Muscle of leg (tissue), 16 donors: ENCODE measurements at places on chromosomes 6 and 20. TPM values are rescaled to one million over a fixed set of nuclear protein-coding genes. Genes with fewer than 3 reads are reported as not detected.

- DNase-seq, result no peak
Measured at GRCh38 chr20:60085551-60086132, 127.4 kb downstream of the CDH26 start.

DNA sequence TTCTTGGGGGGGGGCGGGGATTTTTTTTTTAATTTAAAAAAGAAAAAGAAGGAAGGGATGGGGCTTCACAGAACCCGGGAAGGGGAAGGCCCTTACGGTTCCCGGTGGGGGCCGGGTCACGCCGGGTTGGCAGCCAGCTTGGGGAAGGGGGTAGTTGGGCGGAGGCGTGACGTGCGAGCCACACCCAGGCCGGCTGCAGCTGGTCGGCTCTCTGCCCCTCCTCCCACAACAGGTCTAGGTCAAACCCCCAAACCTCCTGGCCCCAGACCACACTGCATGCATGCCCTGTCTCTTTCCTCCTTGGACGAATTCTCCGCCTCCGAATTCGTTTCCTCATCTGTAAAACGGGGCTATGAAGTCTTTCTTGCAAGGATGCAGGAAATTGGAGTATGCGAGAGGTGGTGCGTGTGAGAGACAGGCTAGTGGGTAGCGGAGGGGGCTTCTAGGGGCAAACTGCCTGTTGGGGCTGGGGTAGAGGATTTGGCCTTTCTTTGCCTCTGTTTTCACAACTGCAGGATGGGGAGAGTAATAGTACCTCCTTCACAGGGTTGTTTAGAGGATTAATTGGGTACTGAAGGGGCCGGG is 828 bp downstream of the HCK start:
- DNase-seq, result no peak

DNA sequence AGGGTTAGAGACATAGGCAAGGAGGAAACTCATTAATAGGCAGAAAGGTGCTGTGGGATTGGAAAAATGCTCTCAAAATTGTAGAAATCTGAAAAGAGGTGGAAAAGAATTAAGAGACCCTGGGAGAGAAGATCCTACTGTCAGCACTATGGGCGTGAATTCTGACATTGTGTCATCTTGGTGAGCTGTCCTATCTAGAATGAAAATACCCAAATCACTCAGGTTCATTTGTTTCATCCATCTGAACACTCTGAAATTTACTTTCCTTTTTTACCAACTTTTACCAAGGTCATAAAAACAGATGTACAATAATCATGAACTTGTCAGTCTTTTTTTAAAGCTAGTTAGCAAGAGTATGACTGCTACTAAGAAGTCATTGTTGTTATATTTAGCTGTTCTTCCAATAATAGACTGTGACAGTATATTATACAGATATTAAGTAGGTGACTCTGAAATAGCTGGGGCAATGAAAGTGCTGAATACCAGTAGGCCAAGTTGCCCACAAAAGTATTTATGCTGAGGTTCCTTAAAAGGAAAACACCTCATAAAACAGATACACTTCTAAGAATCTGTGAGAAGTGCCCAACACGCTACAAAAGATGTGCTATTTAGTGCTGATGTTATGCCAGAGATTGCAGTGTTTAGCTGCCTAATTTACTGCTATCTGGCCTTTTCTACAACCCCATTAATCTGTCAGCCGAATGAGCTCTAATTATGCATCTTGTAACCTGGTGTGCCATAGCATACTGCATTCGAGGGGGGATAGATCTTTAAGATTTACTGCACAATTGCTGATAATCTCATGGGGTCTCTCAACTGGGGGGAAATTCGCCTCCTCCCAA is 217.5 kb upstream of the SUPT3H start:
- DNase-seq, result no peak

- DNase-seq, result no peak
Measured at GRCh38 chr6:148348778-148349177, 6.1 kb downstream of the SASH1 start.

- no peak for DNase-seq
Measured at GRCh38 chr20:63183422-63184146, 32.3 kb downstream of the YTHDF1 start.

- DNase-seq, result peak; percentile 5
Measured at GRCh38 chr20:2006452-2007361, 12.8 kb upstream of the PDYN start.

DNA sequence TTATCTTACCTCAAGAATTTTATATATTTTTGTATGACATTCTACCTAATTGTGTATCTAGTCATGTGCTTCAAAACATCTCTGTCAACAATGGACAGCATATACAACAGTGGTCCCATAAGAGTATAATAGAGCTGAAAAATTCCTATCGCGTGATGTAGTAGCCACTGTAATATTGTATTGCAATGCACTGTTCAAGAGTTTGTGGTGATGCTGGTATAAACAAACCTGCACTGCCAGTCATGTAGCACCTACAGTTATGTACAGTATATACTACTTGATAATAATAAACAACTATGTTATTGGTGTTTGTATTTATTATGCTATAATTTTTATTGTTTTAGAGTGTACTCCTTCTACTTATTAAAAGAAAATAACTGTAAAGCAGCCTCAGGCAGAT is 672.7 kb downstream of the CD109 start:
- no peak for DNase-seq

- DNase-seq, result no peak
Measured at GRCh38 chr20:64051033-64051452, 1.6 kb upstream of the SOX18 start.

- DNase-seq, result no peak
Measured at GRCh38 chr6:28858963-28859362, 64.8 kb downstream of the TRIM27 start.

- DNase-seq, result no peak
Measured at GRCh38 chr6:16991981-16992629, 109.7 kb upstream of the STMND1 start.

DNA sequence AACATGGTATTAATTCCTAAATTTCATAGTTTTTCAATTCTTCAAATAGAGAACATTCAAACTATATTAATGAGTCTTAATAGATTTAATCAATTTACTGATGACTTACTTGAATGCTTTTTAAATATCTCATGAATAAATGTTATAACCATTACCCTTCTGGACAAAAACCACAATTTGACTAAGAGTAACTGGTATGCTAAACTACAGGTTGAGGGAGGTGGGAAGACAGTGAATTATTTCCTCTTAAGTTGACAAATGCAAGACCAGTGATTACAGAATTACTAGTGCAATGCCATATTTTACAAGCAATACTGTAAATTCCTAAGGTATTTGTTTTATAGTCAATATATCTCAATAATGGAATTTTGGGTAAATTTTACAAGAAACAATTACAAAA is 65.1 kb downstream of the REV3L start:
- no peak for DNase-seq

DNA sequence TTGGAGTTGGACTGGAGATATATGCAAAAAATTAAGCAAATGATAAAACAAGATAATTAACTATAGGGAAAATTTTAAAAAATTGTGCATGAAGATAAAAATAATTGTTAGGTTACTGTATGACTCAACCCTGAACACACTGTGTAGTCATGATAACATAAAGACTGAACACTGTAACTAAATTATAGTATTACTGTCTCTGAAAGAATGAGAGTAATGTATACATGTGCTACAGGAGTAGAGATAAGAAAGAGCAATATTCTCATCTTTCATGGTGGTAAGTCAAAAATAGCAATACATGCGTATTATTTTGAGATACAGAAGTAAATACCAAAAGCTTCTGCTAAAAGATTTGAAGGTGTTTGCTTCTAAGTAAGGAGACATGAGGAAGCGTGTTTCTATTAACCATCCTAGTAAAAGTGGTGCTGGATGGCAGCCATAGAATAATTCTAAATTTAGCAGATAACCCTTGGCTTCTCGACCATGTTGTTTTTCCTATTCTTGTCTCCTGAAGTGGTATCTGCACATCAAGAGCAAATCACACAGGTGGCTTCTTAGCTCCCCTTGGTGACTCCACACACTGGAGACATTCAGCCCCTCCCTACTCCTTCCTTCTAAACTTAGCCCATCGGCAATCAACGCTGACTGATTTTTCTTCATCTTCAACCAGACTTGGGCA is 390.6 kb upstream of the PLCB4 start:
- no peak for DNase-seq

GRCh38 chr6:158815379-158815724 is 3.8 kb downstream of the EZR start:
- no peak for DNase-seq

- DNase-seq, result peak; percentile 29
Measured at GRCh38 chr6:28537065-28537464, 11.4 kb downstream of the GPX5 start.

DNA sequence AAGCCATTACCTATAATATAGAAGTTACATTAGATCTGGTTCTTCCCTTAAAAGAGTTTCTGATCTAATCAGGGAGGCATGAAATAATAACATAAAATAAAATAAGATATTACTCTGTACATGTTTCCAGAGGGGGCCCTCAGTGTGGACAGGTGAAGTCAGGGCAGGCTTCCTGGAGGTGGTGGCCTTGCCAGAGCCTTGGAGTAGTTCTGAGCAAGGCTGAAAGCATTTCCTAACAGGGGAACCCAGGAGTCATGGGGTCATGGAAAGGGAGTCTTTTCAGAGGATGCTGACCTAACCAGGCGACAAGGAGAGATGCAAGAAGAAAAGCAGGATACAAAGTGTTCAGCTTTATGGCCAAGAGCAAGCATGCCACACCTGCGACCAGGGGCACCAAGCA is 471.3 kb upstream of the AGPAT4 start:
- no peak for DNase-seq

DNA sequence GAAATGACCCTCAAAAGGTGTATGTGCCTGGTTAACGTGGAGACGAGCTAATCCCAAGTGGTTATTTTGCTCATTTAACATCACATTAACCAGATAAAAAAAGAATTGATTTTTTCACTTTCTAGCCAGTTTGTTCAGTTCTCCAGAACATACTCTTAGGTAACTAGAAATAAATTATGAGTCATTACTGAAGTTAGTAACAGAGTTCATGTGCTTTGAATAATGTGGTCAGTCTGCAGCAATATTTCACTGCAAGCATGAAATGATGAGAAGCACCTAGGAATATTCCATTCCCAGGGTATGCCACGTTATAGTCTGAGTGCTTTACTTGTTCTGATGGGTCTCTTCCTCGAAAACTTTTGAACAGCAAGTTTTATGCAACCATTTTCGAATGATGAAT is 138.3 kb upstream of the INSM1 start:
- no peak for DNase-seq

DNA sequence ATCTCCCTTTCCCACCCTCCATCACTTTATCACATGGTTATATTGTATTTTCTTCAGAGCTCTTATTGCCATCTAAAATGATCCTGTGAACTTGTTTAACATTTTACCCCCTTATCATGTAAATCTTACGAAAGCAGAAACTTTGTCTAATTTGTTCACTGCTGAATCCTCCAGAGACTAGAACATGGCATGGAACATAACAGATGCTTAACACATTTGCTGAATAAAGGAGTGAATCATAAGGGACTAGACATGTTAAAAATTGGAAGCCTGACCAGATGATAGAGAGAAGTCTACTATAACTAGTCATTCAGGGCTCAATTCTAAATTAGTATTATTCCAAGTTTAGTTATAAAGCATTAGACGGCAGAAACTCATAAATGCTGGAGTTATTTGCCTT is 73.3 kb downstream of the MAN1A1 start:
- no peak for DNase-seq

DNA sequence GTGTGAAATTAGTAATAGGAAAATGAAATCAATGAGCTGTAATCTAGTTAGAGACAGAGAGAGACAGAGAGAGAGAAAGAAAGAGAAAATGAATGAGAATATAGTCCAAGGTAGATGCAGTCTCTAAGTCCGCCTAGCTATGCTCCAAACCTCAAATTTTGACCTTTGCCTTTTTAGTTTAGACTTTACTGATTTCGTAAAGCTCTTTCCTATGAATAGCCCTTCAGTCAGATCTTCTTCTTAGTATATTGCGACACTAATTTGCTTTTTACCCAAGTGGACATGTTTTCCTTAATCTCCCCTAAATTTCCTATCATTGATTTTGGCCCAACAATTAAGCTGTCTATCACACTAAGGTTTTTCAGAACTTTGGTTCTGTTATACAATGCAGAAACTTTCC is 49.5 kb downstream of the TFAP2D start:
- DNase-seq, result no peak

DNA sequence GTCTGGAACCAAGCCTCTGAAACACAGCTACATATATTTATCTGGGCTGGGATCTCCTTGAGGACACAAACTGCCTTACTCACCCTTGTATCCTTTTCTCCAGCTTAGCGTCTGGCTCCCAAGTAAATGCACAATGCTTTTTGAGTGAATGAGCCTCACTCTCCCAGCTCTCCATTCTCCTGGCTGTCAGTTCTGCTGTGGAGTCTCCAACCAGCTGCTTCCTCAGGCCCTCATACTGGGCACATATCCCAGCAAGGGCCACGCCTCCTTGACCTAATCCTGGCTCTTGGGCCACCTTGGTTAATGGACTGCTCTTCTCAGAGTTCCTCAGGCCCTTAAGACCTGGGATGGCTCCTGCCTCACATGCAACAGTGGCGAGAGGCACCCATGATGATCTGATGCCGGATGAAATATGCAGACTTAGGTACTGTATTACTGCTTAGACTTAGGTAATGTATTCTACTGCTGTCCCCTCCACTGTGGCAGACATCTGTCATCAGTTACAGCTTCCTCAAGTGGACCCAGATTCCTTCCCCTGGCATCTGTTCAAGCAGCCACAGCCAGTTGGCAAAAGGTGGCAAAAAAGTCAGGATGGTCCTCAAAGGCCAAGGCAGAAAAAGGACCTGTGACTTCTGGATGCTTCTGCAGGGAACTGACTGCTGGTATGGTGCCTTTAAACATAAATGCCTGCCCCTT is 16.5 kb downstream of the SNHG17 start:
- DNase-seq, result peak; percentile 82

- no peak for DNase-seq
Measured at GRCh38 chr20:6657904-6658303, 109.6 kb upstream of the BMP2 start.

- DNase-seq, result no peak
Measured at GRCh38 chr6:63442870-63443269, 123.1 kb upstream of the LGSN start.

DNA sequence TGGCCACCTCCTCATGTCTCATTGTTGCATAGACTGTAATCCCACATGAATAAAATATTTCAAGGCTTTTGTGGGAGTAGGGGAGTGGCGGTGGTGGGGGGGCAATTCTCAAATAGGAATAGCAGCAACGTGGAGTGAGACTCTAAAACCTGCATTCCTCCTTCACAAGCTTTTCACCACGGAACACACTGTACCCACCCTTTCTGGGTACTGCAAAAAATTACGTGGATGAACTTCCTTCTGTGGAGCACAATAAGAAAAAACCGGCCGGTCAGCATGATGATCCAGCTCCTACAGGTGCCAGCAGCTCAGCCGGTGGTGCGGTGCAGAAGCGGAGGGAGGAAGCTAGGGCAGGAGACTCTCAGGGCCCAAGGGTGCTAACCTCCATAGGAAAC is 930 bp upstream of the RRAGD start:
- no peak for DNase-seq

The RIMS1 gene
- total RNA-seq, result 5.7 TPM

The SEMG1 gene
- total RNA-seq, result not detected

The TMEM217 gene
- total RNA-seq, result 0.49 TPM

The SOX4 gene
- total RNA-seq, result 27.3 TPM

The NKAPL gene
- total RNA-seq, result 0.71 TPM

The RAET1L gene
- total RNA-seq, result not detected

The MYLIP gene
- 46.1 TPM for total RNA-seq
